ENCODE measurements at places on chromosomes 16 and 17. TPM values are rescaled to one million over a fixed set of nuclear protein-coding genes. Genes with fewer than 3 reads are reported as not detected.

The CBX8 gene
- 6.1 TPM for total RNA-seq

The CTRB2 gene
- total RNA-seq, result not detected

The MYH1 gene
- total RNA-seq, result not detected

The ZDHHC1 gene
- total RNA-seq, result 12.2 TPM

The KRT15 gene
- total RNA-seq, result not detected

The CHST5 gene
- total RNA-seq, result 0.17 TPM

The UBALD2 gene
- 13.2 TPM for total RNA-seq

The GCGR gene
- total RNA-seq, result not detected

The PABPN1L gene
- total RNA-seq, result not detected

DNA sequence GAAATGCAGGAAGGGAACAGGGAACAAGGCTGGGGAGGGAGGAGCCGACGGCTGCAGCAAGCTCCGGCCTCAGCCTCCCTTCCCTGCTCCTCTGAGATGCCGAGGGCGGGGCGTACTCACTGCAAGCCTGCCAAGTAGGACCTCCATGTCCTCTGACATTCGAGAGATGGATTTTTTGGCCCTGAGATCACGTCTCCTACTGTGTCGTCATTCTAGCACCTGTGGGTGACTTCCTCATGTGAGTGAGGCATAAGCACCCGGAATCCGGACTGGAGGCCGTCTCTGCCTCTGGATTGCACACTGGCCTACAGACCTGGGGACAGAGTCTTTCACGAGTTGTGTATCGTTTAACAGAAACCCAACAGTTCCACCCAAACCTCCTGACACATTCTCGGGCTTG, 14.5 kb downstream of the MRM3 start:
- DNase-seq, result peak; percentile 87

- DNase-seq, result no peak
These were observed 392.9 kb downstream of the SLC39A11 start for GRCh38 chr17:72699545-72699944.

DNA sequence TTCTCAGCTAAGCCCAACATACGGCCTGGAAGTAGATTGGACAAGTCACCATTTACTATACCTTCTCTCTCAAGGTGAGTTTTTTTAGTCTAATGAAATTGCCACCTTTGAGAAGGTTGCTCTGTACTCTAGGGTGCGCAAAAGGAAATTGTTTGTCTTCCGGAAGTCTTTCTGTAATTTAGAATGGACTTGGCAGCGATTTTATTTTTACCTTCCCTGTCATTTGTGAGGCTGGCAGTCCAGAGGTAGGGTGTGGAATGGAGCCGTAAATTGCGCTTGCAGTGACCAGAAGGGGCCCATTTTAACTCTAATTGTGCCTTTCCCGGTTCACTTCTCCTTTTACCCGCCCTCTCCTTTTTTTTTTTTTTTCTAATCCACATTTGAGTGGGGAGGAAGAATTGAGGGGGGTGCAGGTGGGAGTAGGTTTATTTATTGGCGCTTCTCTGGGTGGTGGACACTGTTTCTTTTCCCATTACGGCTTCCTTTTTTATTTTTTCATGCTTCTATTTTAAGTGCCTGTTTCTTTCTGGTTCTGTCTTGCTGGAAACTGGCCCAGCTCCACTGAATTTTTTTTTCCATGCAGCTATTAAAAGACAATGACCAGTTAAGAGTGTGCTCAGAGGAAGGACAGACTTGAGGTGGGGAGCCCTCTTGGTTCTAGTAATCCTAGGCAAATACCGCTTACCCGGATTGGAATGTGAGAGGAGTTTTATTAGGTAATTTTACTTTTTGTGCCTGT, 89.7 kb upstream of the CLEC18A start:
- no peak for DNase-seq

DNA sequence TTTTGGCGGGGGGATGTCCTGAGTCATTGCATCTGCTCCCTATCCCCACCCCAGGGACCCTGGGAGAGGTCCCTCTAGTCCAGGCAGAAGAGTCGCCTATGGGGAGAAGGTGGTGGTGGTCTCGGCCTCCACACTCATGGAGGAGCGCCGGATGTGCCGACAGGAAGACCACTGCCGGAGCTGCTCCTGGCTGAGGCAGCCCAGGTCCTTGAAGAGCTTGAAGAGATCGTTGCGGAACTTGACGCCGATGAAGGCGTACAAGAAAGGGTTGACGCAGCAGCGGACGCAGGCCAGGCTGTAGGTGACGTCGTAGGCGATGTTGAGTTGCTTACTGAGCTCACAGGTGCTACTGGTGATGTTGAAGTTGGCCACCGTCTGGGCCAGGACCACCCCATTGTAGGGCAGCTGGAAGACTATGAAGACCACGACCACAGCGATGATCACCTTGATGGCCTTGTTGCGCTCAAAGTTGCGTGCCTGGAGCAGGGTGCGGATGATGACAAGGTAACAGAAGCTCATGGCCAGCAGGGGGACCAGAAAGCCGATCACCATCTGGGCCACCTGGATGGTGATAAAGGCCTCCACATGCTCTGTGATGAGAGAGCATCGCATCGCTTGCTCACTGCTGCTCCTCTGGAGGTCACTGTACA, 10.5 kb downstream of the CCR7 start:
- no peak for DNase-seq

GRCh38 chr17:21171309-21171922, 42.5 kb downstream of the TMEM11 start:
- DNase-seq, result no peak

DNA sequence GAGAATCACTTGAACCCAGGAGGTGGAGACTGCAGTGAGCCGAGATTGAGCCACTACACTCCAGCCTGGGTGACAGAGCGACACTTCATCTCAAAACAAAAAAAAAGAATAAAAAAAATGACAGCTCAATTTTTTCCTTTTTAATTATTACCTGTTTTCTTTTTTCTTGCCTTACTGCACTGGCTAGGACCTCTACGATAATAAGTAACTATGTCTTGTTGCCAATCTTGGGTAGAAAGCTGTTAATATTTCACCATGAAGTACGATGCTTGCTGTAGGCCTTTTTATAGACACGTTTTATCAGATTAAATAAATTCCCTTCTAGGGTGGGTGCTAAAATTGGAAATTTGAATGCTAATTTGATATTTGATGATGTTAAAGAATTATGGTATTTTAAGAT, 82.8 kb downstream of the GLG1 start:
- DNase-seq, result no peak

GRCh38 chr16:10242916-10243315, 60.7 kb upstream of the GRIN2A start:
- no peak for DNase-seq

- no peak for DNase-seq
These were observed 814.4 kb downstream of the CDH11 start for GRCh38 chr16:64307431-64307830.

- DNase-seq, result no peak
These were observed 87.9 kb downstream of the ZNF18 start for GRCh38 chr17:11909348-11909747.

- no peak for DNase-seq
These were observed 12.8 kb downstream of the CDK3 start for GRCh38 chr17:76013377-76013932.

DNA sequence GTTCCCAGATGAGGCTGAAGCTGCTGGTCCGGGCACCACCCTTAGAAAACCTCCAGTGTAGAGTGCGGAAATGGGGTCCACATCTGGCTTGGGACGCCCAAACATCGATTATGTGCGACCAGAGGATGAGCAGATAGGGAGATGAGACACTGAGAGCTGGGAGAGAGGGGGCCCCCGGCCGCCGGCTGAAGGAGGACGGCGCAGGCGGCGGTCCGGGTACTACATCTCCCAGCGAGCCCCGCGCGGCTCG, 182 bp upstream of the SPECC1 start:
- DNase-seq, result no peak

GRCh38 chr17:63819585-63820537, 7.4 kb upstream of the PSMC5 start:
- no peak for DNase-seq

GRCh38 chr16:3819746-3820724, 60.5 kb downstream of the CREBBP start:
- DNase-seq, result no peak

DNA sequence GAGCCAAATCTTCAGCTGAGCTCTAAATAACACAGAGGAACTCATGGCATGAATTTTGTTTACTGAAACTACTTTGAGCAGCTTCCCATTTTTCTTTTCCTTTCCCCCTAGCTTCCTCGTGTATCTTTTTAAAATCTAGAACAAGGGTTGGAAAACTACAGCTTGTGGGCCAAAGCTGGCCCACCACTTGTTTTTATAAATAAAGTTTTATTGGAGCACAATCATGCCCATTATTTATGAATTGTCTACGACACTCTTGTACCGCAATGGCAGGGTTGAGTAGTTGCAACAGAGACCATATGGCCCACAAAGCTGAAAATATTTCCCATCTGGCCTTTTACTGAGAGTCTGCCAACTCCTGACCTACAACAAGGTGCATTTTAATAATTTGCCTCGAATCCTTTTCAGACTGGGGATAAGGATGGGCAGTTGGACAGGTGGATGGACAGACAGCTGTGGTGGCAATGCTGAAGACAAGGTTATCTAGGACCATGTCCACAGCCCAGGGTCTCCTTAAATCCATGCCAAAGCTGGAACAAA, 87.7 kb downstream of the RMI2 start:
- no peak for DNase-seq

DNA sequence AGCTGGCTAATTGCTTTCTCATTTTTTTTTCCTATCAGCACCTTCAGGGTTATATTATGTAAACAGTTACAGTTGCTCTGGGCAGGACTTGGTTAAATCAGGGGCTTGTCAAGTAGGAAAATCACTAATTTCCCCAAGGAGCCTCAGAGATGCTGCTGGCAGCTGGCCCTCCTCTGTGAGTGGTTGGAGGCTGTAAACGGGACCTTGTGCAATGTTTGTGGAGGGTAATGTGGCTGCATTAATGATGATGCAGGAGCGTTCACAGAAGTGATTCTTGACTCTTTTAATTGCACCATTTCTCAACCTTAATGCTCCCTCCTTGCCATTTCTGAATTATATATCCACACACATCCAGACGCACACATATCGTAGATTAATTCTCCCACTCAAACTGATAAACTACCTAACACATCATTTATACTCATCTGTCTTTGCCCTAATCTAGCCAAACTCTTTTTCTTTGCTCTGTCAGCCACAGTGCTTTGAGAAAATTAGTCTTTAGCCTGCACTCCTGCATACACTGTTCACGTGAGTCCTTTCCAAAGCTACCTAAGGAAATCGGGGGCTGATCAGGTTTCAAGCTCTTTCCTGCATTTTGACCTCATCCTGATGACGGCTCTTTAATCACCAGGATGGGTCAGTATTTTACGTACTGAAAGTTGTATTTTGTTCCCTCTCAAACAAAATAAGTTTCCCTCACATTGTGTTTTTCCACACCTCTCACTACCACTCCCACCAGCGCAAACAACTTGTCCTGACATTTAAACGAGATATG, 154.4 kb upstream of the PIRT start:
- DNase-seq, result no peak

DNA sequence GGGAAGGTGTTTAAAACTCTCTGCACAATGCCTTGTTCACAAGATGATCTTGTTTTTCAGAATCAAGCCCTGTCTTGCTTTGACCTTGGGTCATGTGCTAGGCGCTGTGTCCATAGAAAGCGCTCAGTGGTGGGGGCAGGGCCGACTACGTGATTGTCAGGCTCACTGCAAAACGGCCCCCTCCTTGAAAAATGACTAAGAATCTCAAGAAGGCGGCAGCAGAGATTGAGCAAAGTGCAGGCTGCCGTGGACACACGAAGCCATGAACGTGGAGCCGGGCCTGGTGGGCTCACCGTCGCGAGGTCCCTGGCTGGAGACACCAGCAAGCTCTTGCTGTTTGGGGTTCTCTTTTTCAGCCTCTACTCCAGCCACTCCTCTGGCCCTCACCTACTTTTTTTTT, 10.2 kb downstream of the ATP2C2 start:
- DNase-seq, result no peak

DNA sequence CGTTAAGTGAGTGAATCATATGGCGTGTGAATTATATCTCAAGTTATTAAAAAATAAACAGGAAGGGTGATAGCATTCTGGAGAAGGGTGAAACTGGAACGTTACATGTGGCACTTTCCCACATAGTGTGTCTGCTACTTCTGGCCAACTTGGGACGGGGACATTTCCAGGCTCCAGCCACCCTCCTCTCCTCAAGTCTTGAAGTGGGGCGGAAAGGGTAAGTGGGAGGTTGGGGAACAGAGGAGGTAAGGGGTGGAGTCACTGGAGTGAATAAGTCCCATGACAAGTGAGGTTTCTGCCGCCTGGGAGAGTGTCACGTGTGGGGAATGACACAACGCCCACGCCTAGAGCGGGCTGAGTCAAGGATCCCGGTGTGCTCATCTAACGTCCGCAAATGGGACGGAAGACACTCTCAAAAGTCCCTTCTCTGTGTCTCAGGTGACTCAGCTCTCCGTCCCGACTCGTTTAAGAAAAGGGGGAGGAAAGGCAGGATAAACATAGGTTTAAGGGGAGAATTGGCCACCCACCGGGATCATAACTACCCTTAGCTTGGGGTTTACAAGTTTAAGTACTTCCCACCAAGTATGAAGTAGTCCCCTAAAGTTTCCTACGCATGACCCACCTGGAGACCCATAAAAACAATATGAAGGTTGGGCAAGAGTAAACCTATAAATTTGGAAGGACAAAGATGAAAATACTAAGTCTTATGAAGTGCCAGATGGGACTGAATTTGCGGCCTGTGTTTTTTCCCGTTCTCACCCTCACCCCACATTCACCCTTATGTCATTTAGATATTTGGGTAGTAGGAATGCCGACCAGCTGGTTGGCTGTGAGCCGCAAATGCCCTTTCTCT, 1.2 kb upstream of the SPAG9 start:
- no peak for DNase-seq

DNA sequence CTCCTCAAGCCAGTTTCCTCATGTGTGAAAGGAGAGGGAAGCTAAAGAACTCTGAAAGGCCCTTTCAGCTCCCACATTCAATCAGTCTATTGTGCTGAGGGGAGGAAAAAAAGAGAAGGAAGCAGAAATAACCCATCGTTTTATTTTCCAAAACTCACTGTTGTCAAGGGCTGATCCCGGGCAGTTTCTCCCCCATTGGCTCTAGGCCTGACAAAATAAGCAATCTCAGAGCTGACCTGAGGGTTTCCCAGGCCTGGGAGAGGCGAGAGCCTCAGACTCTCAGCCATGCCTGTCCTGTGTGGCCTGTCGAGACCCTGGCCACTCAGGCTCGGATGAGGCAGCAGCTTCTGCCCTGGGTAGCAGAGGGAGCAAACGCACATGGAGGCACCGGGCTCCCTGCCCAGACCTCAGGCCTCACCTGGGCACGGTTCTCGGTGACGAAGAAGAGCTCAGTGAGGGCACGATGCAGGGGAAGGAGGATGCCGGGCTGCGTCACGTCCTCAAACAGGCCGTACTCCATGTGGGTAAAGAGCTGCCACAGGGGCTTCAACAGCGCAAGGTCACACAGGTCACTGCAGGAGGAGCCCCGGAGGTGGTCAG, 45.0 kb upstream of the ATP2A3 start:
- no peak for DNase-seq

DNA sequence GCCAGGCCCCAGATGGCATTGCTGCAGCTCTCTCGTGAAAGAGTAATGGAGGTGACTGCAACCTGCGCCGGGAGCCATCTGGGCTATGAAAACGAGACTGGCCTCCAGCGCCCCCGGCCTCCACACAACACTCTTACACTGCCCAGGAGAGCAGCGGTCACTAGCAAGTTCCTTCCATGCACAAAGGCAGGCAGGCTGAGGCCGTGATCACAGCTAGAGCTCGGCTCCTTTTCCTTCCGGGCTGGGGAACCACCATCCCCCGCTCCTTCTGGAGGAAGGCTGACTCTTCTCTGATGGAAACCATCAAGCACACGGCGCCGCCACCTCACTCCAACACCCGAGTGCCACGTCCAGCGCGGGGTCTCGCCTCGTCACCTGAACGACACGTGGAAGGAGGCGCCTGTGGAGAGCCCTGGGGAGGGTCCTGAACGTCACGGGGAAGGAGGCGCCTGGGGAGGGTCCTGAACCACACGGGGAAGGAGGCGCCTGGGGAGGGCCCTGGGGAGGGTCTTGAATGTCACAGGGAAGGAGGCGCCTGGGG, 61.9 kb downstream of the KLHDC4 start:
- peak; percentile 85 for DNase-seq
